Gastrocnemius medialis (tissue), 4 donors: ENCODE measurements at places on chromosomes 6 and 20. TPM values are rescaled to one million over a fixed set of nuclear protein-coding genes. Genes with fewer than 3 reads are reported as not detected.
A peak's percentile ranks its signal among the peaks of the same experiment; 100 is the strongest.

DNA sequence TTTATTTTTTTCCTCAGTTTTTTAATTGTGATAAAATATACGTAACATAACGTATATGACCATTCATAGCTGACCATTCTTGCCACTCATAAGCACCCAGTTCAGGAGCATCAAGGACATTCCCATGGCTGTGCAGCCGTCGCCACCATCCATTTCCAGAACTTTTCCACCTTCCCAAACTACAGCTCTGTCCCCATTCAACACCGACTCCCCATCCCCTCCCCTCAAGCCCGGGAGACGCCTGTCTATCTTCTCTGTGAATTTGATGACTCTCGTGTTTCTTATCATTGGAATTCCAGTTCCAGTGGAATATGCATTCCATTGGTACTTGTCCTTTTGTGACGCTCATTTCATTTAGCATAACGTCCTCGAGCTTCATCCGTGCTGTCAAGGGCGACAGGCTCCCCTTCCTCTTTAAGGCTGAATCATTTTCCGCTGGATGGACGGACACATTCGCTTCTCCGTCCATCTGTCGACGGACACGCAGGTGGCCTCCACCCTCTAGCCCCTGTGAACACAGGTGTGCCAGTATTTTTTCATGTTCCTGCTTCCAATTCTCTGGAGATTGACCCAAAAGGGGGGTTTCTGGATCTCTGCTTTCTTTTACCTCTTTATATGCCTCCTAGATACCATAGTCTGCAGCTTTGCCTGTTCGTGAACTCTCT, 88.1 kb downstream of the YTHDF1 start:
- no peak overlapping the region for H3K4me3 ChIP-seq
- no peak for DNase-seq
- H3K4me1 ChIP-seq: no peaks in the 10 kb centered on the region
- H3K27me3 ChIP-seq: peaks cover 45% of the 10 kb centered on the region
- H3K36me3 ChIP-seq: no peaks in the 10 kb centered on the region

DNA sequence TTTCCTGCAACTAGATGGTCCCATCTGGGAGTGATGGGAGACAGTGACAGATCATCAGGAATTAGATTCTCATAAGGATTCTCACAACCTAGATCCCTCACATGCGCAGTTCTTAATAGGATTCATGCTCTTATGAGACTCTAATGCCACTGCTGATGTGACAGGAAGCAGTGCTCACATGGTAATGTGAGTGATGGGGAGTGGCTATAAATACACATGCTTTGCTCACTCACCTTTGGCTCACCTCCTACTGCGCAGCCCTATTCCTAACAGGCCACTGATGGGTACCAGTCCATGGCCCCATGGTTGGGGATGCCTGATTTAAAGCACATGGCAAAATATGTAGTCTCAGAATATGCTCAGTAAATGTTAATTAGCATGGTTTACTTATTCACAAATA, 80.6 kb upstream of the MBOAT1 start:
- no peak for DNase-seq
- H3K4me1 ChIP-seq: peaks cover 3% of the 10 kb centered on the region
- no peaks in the 10 kb centered on the region for H3K36me3 ChIP-seq
- no peak overlapping the region for H3K4me3 ChIP-seq
- H3K27me3 ChIP-seq: no peaks in the 10 kb centered on the region

DNA sequence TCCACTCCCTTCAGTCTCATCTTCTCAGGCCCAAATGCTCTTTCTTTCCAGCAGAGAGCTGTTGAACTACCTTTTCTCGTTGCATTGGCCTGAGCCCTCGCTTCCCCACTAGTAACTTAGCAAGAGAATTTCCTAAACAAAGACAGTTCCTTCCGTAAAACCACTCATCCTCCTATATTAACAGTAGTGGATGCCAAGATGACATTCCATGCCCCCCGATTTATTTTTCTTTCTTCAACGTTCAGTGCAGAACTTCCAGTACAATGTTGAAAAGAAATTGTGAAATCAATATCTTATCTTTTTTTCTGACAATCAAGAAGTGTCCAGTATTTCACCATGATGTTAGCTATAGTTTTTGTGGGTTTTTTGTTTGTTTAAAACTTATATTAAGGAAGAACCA, 45.8 kb downstream of the SOX4 start:
- H3K36me3 ChIP-seq: no peaks in the 10 kb centered on the region
- H3K4me1 ChIP-seq: no peaks in the 10 kb centered on the region
- no peaks in the 10 kb centered on the region for H3K27me3 ChIP-seq
- no peak overlapping the region for H3K4me3 ChIP-seq
- no peak for DNase-seq
- H3K27ac ChIP-seq: no peak overlapping the region

DNA sequence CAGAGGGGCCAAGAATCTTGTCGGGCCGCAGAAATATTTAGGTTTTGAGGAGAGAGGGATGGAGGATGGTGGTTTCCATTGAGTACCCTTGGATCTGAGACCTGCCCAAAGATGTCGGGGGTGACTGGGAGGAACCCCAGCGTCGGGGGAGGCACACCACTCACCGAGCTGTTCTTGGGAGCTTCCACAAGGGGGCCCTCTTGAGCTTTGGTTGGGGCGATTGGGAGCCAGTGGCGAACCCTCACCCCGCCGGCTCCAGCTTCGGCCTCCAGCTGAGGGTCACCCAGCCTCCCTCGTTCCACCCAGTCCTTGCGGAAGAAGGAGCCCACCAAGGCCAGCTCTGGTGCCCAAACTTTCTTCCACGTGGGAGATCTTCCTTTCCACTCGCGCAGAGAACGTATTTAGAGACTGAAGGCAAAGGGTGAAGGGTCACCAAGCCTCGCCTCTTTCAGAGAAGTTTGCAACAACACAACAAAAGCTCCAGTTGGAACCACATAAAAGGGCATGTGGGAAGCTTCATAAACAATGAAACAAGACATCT, 33.6 kb downstream of the APCDD1L start:
- no peaks in the 10 kb centered on the region for H3K4me1 ChIP-seq
- no peaks in the 10 kb centered on the region for H3K27me3 ChIP-seq
- H3K4me3 ChIP-seq: no peak overlapping the region
- no peak overlapping the region for H3K27ac ChIP-seq
- H3K36me3 ChIP-seq: no peaks in the 10 kb centered on the region

- DNase-seq: no peak
- no peak overlapping the region for H3K27ac ChIP-seq
- no peaks in the 10 kb centered on the region for H3K36me3 ChIP-seq
- no peaks in the 10 kb centered on the region for H3K27me3 ChIP-seq
- no peak overlapping the region for H3K4me3 ChIP-seq
- peaks cover 7% of the 10 kb centered on the region for H3K4me1 ChIP-seq
Measured at GRCh38 chr6:143601504-143601903, 76.3 kb upstream of the PHACTR2 start.

GRCh38 chr20:10584371-10584770, 89.4 kb downstream of the JAG1 start:
- no peaks in the 10 kb centered on the region for H3K36me3 ChIP-seq
- no peak overlapping the region for H3K4me3 ChIP-seq
- no peak for DNase-seq

- H3K27me3 ChIP-seq: peaks cover 8% of the 10 kb centered on the region
- H3K36me3 ChIP-seq: no peaks in the 10 kb centered on the region
- no peak for DNase-seq
- peaks cover 4% of the 10 kb centered on the region for H3K4me1 ChIP-seq
- no peak overlapping the region for H3K27ac ChIP-seq
Measured at GRCh38 chr6:169075915-169076654, 177.6 kb downstream of the THBS2 start.

- no peak for DNase-seq
- peak overlapping the region; percentile 90 for H3K27ac ChIP-seq
- peak overlapping the region; percentile 97 for H3K4me3 ChIP-seq
- H3K4me1 ChIP-seq: peaks cover 11% of the 10 kb centered on the region
- H3K36me3 ChIP-seq: no peaks in the 10 kb centered on the region
Measured at GRCh38 chr6:26594730-26595632, 1.8 kb upstream of the ABT1 start.

- no peaks in the 10 kb centered on the region for H3K4me1 ChIP-seq
- DNase-seq: no peak
- no peak overlapping the region for H3K4me3 ChIP-seq
- H3K27me3 ChIP-seq: no peaks in the 10 kb centered on the region
- no peak overlapping the region for H3K27ac ChIP-seq
Measured at GRCh38 chr6:22083119-22083518, 213.7 kb downstream of the PRL start.

DNA sequence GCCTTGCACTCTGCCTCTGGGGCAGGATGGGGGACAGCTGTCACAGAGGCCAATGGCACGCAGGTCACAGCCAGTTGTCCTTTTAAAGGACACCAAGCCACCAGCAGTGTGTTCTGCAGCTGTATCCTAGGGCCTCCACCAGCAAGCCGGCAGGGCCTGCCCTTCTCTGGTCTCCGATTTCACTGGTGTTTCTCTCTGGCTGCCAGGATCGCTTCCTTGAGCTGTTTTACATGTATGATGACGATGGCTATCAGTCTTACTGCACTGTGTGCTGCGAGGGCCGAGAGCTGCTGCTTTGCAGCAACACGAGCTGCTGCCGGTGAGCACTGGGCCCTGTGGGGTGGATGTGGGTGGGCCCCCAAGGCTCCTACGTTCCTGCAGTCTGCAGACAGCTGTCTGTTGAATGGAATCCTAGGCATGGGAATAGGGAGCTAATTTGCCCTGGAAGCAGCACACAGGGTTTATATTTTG, 22.7 kb upstream of the MAPRE1 start:
- no peak overlapping the region for H3K27ac ChIP-seq
- no peaks in the 10 kb centered on the region for H3K4me1 ChIP-seq
- H3K27me3 ChIP-seq: no peaks in the 10 kb centered on the region
- H3K36me3 ChIP-seq: no peaks in the 10 kb centered on the region

The ZNF334 gene
- total RNA-seq: 0.15 TPM

The PCSK2 gene
- total RNA-seq: not detected

The PKIB gene
- 0.64 TPM for total RNA-seq

The ZSCAN23 gene
- 0.62 TPM for total RNA-seq

The PLEKHG1 gene
- 4.9 TPM for total RNA-seq

The CCDC167 gene
- 32.6 TPM for total RNA-seq
